ENCODE measurements at places on chromosomes 13 and 19.

- no peak for DNase-seq
Measured at GRCh38 chr13:79662882-79663281, 181.9 kb downstream of the NDFIP2 start.

DNA sequence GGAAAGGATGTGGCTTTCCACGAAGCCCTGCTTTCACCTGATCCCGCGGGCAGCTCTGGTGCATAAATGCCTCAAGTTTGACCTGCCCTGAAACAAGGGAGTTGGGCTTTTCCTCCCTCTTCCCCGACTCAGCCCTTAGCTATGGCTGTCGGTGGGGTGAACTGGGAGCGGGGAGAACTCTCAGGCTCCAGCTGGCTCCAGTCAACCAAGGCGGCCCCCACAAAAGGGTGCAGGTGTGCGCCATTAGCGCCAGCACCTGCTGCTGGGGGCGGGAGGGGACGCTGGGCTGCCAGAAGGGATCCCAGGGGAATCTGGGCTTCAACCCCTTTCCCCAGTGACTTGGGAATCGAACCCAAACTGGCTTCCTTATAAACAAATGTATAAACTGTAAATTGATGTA is 7.1 kb upstream of the DHRS12 start:
- peak; percentile 11 for DNase-seq

GRCh38 chr13:63299866-63300394 is 1884.3 kb upstream of the PCDH20 start:
- DNase-seq = no peak

- DNase-seq = no peak
Measured at GRCh38 chr13:35157143-35157755, 215.2 kb downstream of the NBEA start.

DNA sequence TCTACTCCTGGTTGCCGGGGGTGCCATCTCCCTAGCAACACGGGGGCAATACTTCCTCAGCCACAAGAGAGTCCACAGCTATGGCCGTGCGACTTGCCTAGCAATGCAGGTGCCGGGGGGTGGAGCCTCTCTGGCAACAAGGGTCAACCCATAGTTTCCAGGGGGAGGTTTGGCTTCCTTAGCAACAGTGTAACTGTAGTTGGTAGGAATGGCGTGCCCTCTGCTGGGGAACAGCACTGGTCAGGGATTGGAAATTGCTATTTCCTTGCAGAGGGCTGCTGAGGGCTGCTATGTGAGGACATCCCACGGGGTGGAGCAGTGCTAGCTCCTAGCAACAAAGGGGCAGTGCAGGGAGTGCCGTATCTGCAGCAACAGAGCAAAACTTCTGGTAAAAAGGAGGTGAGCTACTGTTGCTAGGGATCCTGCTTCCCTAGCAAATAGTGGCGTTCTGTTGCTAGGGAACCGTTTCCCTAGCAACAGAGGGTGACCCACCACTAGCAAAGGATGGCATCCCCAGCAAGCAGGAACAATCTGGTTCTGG is 7.0 kb upstream of the TMC4 start:
- no peak for DNase-seq

- DNase-seq = no peak
Measured at GRCh38 chr13:65613004-65613403, 1617.1 kb downstream of the PCDH9 start.

DNA sequence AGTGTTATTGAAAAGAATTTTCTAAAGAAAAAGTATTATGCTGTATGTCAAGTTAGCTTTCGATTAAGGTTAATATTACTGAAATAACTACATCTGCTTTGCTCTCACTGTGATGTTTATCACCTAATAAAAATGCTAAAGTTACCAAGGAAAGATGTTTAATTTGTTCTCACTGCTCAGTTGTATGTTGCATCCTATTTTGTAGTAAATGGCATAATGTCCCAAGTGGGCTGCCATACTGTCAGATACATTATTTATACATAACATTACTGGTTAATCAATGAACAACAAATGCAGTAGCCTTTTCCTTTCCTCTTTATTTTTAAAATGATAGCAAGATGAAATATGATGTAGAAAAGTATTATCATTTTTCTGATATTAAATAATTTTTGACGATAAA is 226.3 kb upstream of the DACH1 start:
- DNase-seq = no peak

DNA sequence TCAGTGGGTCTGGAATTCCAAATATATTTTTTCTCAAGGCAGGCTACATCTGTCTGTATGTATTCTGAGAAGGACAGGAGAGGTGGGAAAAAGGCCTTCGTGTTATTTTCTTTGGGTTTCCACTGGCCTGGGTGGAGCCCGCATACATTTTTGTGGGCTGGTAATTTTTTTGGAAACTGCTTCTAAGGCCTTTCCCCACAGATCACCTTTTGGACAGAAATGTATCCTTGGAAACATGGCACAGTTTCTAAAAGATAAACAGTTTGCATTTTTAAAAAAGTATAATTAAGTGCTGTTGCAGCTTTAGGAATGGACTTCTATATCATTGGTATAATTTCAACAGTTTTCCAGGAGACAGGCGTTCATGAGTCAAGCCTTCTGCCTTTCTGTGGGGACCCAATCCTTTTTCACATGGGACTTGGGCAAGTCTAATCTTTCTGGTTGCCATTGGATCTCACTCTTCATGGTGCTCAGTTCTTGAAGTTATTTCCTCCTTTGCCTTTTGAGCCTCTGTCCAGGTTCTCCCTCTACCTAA is 8.9 kb downstream of the RFX2 start:
- DNase-seq = no peak

DNA sequence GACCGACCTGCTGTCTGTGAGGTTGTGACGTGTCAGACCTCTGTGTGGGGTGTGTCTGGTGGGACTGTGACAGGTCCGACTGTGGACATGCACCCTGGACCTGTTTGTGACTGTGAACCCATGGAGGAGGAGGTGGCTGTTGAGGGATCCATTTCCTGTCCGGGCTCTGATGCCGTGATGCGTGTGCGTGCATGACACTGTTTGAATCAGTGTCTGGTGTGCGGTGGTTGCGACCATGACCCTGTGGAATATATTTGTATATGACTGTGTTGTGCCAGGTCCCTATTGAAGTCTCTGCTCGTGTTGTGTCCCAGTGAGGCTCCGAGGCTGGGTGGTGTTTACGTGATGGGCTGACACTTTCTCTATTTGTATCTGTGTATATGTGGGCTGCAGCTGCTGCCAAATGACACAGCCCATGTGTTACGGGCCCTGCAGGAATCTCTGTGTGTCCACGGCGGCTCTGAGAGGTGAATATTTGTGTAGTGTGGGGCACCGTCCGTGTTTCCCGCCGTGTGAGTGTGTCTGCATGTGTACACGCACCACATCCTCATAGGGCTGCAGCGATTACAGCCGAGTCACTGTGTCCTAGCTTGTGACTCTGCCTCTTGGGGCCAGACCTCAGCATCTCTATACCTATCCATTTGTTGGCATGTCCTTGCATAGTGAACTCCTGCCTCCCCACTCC is 18.3 kb downstream of the CCDC97 start:
- no peak for DNase-seq

DNA sequence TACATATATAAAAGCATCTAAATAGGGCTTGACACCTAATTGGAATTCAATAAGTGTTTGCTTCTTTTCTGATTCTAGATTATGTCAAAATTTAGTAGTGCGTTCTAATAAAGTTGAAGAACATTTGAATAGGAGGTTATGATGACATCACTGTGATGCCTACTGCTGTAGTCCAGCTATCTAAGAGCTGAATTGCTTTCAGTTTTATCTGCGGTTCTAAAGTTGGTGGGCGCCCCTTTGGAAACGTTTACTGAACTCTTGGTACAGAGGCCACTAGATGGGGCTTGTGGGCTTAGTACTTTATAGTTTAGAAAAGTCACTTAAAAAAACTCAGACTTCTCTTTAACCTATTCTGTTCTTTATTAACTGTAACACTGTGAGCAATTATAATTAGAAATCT is 776.9 kb downstream of the GPC5 start:
- DNase-seq = peak; percentile 25

DNA sequence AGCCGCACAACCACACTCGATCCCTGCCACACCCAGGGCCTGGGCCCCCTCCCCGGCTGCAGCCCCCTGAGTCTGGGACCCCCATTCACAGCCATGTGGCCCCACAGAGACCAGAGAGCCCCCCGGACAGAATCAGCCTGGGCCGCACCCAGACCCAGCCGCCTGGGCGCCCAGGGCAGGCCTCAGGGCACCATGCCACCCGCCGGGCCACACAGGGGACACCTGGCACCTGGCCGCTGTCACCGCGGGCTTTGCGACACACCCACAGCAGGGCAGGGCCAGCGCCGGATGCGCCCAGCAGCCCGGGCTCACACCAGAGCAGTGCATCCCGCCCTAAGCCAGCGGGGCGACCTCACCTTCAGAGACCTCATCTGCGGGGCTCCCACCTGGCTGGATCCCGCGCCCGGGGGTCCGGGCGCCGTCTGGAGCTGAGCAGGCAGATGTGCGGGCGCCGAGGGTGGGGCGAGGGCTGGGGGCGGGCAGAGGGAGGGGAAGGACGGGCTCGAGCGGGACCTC is 443 bp downstream of the TBXA2R start:
- no peak for DNase-seq

DNA sequence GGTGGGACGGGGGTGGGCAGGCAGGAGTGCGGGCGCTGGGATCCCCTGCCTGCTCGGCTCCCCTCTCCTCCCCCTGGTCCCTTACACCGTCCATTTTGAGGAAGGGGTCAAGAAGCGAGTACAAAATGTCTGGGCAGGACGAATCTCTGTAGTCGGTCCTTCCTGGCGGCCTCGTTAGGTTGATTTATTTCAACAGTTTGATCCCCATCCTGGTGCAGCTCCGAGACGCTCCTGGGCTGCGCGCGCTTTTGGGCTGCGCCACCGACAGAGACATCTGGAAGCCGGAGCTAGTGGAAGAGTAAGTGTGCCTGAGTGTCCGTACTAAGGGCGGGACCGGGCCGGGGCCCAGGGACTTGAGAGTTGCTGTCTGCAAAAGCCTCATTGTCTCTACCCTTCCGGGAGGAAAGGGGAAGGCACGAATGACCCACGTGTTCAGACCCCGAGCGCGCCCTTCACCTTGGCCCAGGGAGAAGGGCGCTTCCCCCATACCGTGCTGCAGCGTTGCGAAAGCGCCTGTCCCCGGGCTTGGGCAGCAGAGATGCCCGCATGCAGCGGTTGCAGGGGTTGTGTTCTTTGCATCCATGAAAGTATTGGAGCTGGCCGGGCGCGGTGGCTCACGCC is 1.8 kb downstream of the ZNF114 start:
- no peak for DNase-seq

- peak; percentile 30 for DNase-seq
Measured at GRCh38 chr13:112067871-112068539, 1.1 kb downstream of the SOX1 start.

DNA sequence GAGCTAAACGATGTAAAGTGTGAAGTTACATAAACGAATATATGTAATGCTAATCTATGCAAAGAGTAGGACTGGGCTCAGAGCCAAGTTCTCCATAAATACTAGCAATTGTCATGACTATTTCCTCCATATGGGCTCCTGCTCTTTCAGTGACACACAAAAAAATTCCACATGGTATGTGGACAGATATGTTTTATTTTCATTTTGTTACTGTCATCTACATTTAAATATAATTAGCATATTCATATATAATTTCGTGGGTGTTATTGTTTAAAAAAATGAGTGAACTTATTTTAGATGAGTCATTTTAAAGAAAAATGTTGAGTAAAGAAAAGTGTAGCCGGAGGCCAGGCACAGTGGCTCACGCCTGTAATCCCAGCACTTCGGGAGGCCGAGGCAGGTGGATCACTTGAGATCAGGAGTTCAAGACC is 5.0 kb upstream of the IGSF23 start:
- no peak for DNase-seq

DNA sequence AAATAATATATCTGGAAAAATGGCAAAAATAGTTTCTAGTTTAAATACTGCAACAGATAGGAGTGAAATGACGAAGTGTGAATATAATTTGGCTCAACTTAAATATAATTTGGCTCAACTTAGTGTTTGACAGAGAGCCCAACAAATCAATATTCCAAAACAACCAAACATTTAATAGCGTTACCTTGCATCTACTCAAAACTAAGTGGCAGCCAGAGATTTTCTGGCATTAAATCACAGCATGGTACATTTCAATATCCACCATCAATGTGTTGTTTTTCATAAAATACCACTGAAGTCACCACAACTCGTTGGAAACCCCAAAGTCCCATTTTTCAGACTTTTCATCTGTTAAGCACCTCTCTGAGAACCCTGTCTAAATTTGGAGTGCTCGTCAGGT is 69.6 kb downstream of the DCLK1 start:
- no peak for DNase-seq

GRCh38 chr13:32471187-32471922 is 43.4 kb upstream of the N4BP2L1 start:
- DNase-seq = no peak

- DNase-seq = no peak
Measured at GRCh38 chr19:13843104-13843921, 33.6 kb upstream of the NANOS3 start.
